Hippocampal formation (tissue), 2 donors: ENCODE measurements at places on chromosomes 13 and 19.

DNA sequence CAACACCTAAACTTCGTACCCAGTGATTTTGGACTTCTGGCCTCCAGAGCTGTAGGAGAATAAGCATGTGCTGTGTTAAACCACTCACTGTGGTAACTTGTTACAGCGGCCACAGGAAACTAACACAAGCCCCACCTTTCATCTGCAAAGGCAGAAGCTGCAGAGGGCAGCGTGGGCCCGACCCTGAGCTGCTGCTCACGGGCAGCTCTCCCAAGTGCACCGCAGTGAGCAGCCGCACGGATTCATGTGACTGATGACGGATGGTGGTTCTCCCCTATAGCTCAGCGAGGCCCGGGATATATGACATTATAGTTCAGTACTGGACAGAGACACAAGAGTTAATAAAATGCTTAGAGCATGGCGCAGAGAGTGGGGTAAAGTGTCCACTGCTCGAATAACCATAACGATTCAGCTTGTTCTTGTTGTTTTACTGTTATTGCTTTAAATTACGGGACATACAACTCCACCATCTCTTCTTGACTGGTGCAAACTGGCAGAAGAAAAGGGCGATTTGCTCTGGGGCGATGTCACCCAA, 21.9 kb downstream of the VRK3 start:
- no peak for DNase-seq

DNA sequence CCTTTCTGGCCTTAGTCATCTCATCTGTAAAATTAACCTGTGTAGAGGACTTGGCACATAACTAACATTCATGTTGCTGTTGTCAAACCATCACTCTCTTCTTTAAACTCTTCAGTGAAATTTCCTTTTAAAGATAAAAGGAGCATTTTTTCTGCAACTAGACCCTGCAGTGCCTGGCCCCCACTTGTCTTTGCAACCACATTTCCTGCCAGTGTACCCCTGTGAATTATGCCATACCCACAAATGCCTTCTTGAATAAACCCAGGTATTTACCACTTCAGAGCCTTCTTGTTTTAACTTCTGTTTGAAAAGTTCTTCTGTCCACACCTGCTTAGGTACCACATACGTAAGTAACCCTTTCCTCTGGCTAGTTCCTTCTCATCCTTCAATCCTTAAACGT, 118.8 kb downstream of the CDK8 start:
- no peak for DNase-seq

DNA sequence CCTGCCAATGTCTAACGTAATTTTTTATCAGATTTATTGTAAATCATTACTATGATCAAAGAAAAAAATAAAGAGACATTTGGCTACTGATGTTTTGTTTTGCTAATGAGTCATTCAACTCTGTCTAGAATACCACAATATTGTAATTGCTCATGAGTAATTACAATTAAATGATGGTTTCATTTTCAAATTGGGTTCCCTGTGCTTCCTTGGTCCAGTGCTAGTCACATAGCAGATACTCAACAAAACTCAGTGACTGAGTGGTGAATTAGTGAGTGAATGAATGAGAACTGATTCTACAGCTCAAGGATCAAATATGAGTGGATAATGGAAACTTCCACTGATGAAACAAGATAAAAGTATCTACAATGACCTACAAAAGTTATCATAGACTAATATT, 304.7 kb downstream of the POU4F1 start:
- no peak for DNase-seq

GRCh38 chr13:85853161-85853894, 54.1 kb upstream of the SLITRK6 start:
- no peak for DNase-seq

DNA sequence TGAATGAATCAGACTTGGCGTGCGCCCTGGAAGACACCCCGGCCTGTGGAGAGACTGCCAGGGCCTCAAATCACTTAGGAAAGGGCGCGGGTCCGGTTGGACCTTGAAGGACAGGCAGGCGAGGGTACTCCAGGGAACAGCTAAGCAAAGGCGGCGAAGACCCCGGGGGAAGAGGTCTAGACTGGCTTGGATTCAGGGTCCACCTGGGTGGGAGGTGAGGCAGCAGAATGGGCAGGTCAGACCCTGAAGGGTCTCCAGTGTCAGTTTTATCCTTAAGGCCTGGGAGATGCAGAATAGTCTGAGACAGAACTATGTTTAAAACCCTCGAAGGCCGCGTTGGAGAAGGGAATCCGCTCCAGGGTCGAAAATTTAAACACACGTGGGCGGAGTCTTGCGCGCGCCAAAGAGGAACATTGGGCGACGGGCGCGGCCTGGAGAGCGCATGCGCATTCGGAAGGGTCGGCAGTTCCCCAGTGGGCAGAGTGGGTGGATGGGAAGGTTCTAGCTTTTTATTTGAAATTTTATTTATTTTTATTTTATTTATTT, 567 bp upstream of the SMG9 start:
- peak; percentile 71 for DNase-seq

DNA sequence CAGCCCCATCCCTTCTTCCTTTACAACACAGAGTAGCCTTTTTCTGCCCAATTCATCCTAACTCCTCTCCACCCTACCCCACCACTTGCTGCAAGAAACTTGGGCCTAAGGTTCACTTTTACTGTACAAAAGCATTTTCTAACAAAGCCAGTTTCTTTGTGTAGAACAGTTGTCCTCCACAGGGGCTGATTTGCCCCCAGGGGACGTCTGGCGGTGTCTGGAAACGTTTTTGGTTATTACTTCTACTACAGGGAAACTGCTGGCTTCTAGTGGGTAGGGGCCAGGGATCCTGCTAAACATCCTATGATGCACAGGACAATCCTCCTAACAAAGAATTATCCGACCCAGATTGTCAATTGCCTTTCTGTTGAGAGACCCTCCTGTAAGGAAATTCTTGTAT, 7.3 kb upstream of the LMO7 start:
- DNase-seq: no peak

- no peak for DNase-seq
Observed at GRCh38 chr19:55258476-55258827, 365 bp downstream of the PPP6R1 start.

DNA sequence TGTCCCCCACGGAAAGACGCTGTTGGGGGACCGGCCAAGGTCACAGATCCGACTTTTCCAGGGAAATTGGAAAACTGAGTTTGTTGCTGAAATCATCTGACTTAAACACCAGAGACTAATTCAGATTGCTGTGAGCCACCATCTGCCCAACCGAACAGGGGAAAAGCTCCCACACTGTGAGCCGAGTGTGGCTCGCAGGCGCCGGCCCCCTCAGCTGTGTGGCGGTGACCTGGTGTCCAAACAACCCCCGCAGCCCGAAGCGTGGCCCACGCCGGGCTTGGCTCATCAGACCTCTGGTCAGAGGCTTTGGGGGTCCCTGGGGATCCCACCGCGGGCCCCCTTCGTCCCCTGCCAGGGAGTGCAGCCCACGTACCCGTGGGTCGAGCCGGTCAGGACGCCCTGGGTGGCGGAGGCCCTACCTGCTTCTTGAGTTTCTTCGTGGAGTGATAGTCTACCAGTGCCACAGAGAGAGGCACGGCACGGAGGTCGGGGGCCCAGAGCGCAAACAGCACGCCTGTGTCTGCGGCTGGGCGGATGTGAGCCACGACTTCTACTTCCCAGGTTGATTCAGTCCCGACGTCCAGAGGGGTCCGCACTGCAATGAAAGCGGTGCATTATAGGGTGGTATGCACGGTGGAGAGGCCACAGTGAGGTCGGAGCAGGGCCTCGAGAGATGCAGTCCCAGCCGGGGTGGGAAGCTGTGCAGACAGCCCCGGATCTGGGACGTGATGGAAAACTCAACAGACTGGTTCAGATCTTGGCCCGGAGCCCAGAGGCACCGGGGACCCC, 40.7 kb downstream of the GAS6 start:
- no peak for DNase-seq

DNA sequence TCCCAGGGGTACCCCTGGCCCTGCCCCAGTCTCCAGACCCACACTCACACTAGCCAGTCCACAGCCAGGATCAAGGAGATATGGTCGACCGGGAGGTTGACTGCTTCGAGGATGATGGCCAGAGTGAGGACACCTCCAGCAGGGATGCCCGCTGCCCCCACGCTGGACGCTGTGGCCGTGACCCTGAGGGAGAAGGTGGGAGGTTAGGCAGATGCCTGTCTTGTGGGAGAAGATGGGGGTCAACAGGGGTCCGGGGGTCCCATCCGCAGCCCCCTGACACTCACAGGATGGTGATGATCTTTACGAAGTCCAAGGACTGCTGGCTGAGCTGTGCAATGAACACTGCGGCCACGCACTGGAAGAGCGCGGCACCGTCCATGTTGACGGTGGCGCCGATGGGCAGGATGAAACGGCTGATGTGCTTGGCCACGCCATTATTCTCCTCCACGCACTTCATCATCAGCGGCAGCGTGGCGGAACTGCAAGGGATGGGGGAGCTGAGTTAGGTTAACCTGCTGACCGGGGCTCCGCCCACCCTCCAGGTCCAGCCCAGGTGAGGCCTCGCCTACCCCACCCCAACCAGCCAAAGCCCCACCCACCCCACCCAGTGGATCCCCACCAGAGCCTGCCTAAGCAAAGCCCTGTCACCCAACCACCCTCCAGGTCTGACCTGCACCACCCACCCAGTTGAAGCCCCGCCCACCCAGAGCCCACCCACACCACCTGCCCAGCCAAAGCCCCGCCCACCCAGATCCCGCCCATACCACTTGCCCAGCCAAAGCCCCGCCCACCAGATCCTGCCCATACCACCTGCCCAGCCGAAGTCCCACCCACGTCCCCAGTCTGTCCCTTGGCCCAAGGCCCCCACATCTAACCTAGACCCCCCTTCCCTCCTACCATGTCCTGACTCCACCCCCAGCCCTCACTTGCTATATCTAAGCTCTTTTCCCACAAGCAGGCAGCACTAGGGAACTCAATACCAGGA, 11.2 kb downstream of the SLC1A5 start:
- DNase-seq: no peak
